ENCODE measurements at places on chromosomes 5 and 9.

DNA sequence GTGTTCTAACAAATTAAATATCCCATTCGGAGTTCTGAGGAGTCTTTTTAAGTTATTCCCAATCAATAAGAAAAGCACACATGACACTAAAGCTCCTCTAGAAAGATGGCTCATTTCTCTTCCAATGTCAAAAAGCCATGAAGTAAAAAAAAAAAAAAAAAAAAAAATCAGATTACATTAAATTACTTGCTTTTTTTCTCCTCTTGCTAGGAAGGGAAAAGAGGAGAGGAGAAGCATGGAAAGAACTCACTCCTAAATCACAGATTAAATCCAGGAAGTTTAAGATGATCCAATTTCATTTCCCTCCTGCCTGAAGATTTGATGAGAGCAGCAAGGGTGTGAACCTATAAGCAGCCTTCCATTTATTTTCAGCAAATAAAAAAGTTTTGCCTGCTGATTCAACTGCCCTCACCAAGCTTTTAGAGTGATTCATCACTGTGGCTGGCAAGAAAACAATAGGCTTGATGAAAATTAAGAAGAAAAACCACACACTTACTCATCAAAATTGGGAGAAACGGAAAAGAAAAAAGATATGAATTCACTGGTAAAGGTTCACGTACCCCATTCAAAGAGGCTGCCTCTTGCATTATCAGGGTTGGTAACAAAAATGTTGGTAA lies 19.7 kb downstream of the MYO10 start:
- peak; percentile 94 for DNase-seq

GRCh38 chr9:123453831-123454321 lies 97.9 kb downstream of the CRB2 start:
- DNase-seq: no peak

GRCh38 chr5:179330186-179330900 lies 14.9 kb downstream of the ADAMTS2 start:
- no peak for DNase-seq

- DNase-seq: no peak
Observed at GRCh38 chr5:134963098-134963497, 4.6 kb upstream of the CATSPER3 start.

DNA sequence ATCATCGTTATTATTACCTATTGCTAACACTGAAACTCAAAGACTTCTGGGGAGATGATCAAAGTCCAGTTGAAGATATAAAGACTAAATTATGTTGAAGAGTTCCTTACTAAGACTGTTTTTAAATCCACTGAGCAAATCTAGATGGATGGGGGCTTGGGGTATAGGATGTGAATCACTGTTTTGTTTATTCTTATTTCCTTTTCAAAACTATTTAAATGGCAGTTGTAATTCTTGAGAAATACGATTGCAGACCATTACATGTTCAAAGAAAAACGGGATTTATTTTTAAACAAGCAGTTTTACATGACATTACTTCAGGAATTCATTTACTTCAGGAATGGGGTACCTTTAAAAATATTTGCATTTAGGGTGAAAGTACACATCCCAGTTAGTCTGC lies 4.3 kb downstream of the RASGRF2 start:
- no peak for DNase-seq

DNA sequence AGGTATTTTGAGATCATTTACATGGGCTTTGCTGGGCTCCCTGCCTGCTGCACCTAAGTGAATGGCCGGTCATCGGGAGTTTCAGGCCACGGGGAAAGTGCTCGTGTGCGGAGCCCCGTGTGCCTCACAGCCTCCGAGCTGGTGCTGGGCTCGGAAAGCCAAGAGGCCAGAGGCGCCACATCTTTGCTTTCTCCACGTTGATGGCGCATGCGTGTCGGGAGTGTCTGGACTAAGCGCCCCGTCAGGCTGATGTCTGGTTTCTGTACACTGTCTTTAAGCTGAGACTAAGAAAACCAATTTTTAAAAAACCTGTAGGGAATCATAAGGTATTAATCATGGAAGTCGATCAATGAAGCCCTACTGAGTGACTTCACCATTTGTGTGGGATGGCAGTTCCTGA lies 69.1 kb downstream of the OTULIN start:
- no peak for DNase-seq

DNA sequence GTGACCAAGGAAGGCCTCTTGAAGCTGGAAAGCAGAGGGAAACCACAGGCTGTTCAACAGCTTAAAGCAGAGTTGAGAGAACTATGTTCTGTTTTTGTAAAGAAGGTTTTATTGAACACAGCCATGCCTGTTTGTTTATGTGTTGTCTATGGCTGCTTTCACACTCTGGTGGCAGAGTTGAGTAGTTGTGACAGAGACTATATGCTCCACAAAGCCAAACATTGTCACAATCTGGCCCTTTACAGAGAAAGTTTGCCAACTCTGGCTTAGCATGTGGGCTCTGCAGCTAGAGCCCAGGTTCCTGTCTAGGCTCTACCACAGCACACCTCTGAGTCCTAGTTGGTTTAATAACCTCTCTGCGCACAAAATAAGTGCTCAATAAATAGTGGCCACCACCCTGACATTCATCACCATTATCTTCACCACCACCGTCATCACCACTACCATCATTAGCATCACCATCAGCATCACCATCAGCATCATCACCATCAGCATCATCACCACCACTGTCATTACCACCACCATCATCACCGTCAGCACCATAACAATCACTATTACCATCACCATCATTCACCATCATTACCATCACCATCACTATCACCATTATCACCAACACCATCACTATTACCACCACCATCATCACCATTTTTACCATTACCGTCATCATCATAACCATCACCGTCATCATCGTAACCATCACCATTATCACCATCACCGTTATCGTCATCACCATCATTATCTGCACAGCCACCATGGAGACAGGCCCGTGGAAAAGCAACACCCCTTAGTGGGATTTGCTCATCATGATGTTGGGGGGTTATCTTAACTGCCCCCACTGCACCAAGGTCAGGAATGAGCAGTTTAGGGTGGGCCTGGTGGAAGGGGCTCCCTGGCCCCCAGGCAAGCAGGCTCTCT lies 18.3 kb downstream of the AKNA start:
- DNase-seq: no peak

- DNase-seq: no peak
Observed at GRCh38 chr5:57054671-57055070, 102.7 kb upstream of the MIER3 start.

- DNase-seq: no peak
Observed at GRCh38 chr9:134436911-134437310, 110.7 kb downstream of the RXRA start.

GRCh38 chr5:68251804-68252522 lies 36.4 kb downstream of the PIK3R1 start:
- no peak for DNase-seq

- DNase-seq: no peak
Observed at GRCh38 chr5:1028481-1029281, 20.1 kb downstream of the NKD2 start.

GRCh38 chr5:32283539-32284377 lies 29.0 kb downstream of the MTMR12 start:
- DNase-seq: no peak

- DNase-seq: no peak
Observed at GRCh38 chr9:133389562-133389961, 13.4 kb downstream of the STKLD1 start.

DNA sequence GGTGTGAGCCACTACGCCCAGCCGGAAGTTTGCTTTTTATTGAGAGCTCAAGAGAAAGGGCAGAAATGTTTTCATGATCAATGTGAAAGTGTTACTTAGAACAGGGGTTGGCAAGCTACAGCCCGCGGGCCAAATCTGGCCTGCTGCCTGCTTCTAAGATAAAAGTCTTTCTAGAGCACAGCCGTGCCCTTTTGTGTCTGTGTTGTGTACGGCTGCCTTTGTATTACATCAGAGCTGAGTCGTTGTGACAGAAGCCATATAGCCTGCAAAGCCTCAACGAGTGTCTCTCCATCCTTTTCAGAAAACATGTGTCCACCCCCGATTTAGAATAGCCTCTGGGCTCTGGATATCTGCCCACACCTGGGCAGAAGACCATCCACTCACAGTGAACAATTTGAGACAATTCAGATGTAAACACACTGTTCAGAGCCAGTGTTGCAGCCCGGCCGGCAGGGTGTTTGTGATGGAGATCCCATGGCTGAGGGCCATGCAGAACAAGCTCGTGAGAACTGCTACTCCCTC lies 28.8 kb downstream of the AK8 start:
- DNase-seq: no peak

- no peak for DNase-seq
Observed at GRCh38 chr9:16813838-16814237, 56.6 kb downstream of the BNC2 start.

- no peak for DNase-seq
Observed at GRCh38 chr9:30519166-30519565, 1865.3 kb upstream of the ACO1 start.

- DNase-seq: no peak
Observed at GRCh38 chr5:76408104-76408654, 5.1 kb downstream of the IQGAP2 start.

GRCh38 chr9:80061096-80061495 lies 489.3 kb downstream of the TLE4 start:
- no peak for DNase-seq

GRCh38 chr5:10620346-10620745 lies 56.5 kb downstream of the ANKRD33B start:
- no peak for DNase-seq

- no peak for DNase-seq
Observed at GRCh38 chr9:35340046-35340445, 149.9 kb upstream of the RUSC2 start.

GRCh38 chr9:97930972-97931371 lies 7.0 kb downstream of the HEMGN start:
- no peak for DNase-seq

DNA sequence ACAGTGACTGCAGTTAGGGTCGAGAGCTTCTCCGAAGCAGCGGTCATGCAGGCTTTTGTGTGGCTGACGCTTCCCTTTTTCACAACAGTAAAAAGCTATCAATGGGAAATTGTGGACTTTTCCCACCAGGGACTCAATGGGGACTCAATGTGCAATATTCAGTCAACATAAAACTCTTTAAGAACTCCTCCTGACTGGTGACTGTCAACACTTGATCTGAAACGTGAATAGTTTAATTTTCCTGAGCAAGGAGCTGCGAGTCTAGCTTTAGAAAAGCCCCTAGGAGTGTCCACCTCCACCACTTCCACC lies 28.7 kb downstream of the EXOC3 start:
- no peak for DNase-seq

- no peak for DNase-seq
Observed at GRCh38 chr5:179143446-179143845, 83.3 kb downstream of the ZNF354C start.

DNA sequence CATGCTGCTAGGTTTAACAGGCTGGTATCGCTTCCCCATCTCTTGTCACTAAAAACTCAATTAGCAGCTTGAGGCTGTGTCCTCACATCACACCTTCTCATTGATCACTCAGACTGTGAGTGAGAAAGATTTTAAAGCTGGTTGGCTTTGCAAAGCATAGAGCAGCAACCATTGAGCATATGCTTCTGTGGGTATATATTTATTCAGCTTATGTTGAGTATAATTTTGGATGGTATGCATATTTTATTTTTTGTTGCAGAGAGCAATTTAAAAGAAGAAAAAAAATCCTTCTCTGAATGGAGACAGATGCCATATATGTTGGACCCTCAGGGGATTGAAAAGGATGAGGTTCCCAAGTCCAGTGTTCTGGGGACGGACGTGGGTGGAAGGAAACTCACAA lies 162.6 kb downstream of the TRIM32 start:
- DNase-seq: no peak

DNA sequence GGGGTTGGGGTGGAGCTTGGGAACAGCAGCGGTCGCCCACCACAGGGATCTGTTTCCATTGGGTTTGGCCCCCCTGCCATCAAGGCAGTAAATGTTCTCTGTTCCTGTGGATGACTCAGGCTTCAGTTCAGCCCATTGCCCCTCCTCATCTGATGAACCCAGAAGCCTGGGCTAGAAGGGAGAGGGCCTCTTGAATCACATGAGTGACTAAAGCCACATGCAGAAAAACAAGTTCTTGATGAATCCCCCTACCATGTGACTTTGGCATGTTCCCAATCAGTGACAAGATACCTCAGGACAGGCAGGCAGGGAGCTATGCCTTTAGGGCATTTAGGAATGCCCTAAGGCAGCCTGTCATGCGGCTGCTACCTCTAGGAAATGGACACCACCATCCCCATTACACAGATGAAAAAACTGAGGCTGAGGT lies 2.5 kb downstream of the SH3PXD2B start:
- no peak for DNase-seq

All from SW 1271 (cell line).